Kidney (tissue), 22 donors: ENCODE measurements at places on chromosomes 16 and 17. TPM values are rescaled to one million over a fixed set of nuclear protein-coding genes. Genes with fewer than 3 reads are reported as not detected.

GRCh38 chr16:78163772-78164670, 64.6 kb downstream of the WWOX start:
- no peaks in the 10 kb centered on the region for H3K36me3 ChIP-seq
- no peak overlapping the region for H3K4me3 ChIP-seq
- DNase-seq: no peak
- no peaks in the 10 kb centered on the region for H3K4me1 ChIP-seq
- no peak overlapping the region for H3K27ac ChIP-seq

Gene ZNF594
- total RNA-seq: 12.3 TPM

Gene ZNF232
- 8.0 TPM for total RNA-seq

GRCh38 chr16:3673201-3673600, 18.7 kb downstream of the DNASE1 start:
- H3K27ac ChIP-seq: no peak overlapping the region
- no peak for DNase-seq
- no peaks in the 10 kb centered on the region for H3K36me3 ChIP-seq
- no peaks in the 10 kb centered on the region for H3K27me3 ChIP-seq

Gene GDPD1
- 2.5 TPM for total RNA-seq

GRCh38 chr17:55343900-55344513, 77.6 kb downstream of the MMD start:
- H3K27me3 ChIP-seq: no peaks in the 10 kb centered on the region
- H3K4me3 ChIP-seq: no peak overlapping the region
- no peaks in the 10 kb centered on the region for H3K36me3 ChIP-seq
- DNase-seq: no peak

Gene C17orf113
- 3.8 TPM for total RNA-seq

DNA sequence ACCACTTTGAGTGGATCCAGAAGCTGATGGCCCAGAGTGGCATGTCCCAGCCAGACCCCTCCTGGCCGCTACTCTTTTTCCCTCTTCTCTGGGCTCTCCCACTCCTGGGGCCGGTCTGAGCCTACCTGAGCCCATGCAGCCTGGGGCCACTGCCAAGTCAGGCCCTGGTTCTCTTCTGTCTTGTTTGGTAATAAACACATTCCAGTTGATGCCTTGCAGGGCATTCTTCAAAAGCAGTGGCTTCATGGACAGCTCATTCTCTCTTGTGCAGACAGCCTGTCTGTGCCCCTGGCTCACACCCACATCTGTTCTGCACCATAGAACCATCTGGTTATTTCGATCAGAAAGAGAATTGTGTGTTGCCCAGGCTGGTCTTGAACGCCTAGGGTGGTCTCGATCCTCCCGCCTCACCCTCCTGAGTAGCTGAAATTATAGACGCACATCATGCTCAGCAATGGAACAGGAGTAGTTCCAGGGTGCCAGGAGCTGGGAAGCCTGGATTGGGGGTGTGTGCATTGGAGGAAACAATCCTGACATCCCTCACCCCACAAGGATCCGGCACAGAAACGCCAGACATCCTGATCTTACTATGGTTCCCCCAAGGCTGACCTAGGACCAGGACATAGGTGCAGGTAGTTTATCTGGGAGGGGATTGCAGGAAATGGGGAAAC, 4.6 kb downstream of the PRSS21 start:
- no peaks in the 10 kb centered on the region for H3K4me1 ChIP-seq
- no peak overlapping the region for H3K4me3 ChIP-seq
- no peaks in the 10 kb centered on the region for H3K27me3 ChIP-seq
- no peaks in the 10 kb centered on the region for H3K36me3 ChIP-seq
- DNase-seq: no peak

- H3K4me1 ChIP-seq: no peaks in the 10 kb centered on the region
- no peaks in the 10 kb centered on the region for H3K36me3 ChIP-seq
- no peak overlapping the region for H3K27ac ChIP-seq
- no peak overlapping the region for H3K4me3 ChIP-seq
- DNase-seq: no peak
Observed at GRCh38 chr17:65942592-65942991, 249.3 kb downstream of the CEP112 start.

Gene KRTAP1-1
- not detected for total RNA-seq

Gene CIITA
- total RNA-seq: 50.5 TPM

- H3K4me1 ChIP-seq: peaks cover 3% of the 10 kb centered on the region
- peak; percentile 47 for DNase-seq
- no peak overlapping the region for H3K4me3 ChIP-seq
- H3K27ac ChIP-seq: no peak overlapping the region
- H3K36me3 ChIP-seq: peaks cover 68% of the 10 kb centered on the region
- H3K27me3 ChIP-seq: no peaks in the 10 kb centered on the region
Observed at GRCh38 chr17:28907709-28908475, 5.0 kb upstream of the DHRS13 start.

- no peak overlapping the region for H3K27ac ChIP-seq
- peaks cover 64% of the 10 kb centered on the region for H3K36me3 ChIP-seq
- H3K4me3 ChIP-seq: no peak overlapping the region
- no peaks in the 10 kb centered on the region for H3K4me1 ChIP-seq
Observed at GRCh38 chr17:45096141-45096540, 35.0 kb downstream of the NMT1 start.

GRCh38 chr16:29813644-29814562, 1.9 kb downstream of the PRRT2 start:
- H3K4me1 ChIP-seq: peaks cover 10% of the 10 kb centered on the region
- peaks cover under 1% of the 10 kb centered on the region for H3K36me3 ChIP-seq
- H3K27ac ChIP-seq: no peak overlapping the region
- H3K27me3 ChIP-seq: no peaks in the 10 kb centered on the region
- DNase-seq: no peak
- H3K4me3 ChIP-seq: no peak overlapping the region
